Stimulated activated CD4-positive, alpha-beta T cell treated with anti-CD3 and anti-CD28 coated beads, TNF-alpha, amount 100 ng/mL, for 4 hours (primary cell): ENCODE measurements at places on chromosomes 2 and 18.

DNA sequence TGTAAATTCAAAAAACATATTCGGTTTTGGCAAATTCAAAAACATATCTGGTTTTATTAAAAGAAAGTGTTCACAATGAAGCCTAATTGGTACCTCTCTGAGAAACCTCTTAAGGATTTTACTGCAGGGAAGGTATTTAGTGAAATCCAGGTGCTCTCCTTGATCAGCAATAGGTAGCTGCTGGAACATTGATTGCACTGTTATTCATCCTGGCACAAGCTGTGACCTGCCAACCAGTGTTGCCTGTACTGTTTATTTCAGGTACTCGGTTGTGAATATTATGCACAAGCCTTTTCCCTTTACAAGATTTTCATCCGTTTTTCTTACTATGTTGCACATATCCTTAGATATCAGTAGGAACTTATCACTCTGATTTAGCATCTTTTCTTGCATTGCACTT is 155.8 kb upstream of the ZEB2 start:
- DNase-seq: no peak

DNA sequence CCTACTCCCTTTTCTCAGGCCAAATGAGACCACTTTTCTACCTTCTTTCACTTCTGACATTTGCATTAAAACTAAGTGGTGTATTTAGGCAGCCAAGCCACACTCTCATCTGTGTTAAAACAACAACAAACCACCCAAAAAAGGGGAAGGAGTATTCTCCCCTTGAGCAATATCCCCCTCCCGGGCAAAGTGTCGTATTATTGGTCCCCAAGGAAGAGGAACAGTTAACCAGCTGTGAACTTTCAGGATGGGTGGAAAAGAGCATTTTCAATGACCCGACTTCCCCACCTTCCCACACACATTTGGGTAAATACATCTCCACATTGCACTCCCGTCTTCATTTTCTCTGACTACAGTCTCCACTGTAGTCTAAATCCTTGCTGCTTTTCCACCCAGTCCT is 44.3 kb downstream of the FEZ2 start:
- DNase-seq: no peak

DNA sequence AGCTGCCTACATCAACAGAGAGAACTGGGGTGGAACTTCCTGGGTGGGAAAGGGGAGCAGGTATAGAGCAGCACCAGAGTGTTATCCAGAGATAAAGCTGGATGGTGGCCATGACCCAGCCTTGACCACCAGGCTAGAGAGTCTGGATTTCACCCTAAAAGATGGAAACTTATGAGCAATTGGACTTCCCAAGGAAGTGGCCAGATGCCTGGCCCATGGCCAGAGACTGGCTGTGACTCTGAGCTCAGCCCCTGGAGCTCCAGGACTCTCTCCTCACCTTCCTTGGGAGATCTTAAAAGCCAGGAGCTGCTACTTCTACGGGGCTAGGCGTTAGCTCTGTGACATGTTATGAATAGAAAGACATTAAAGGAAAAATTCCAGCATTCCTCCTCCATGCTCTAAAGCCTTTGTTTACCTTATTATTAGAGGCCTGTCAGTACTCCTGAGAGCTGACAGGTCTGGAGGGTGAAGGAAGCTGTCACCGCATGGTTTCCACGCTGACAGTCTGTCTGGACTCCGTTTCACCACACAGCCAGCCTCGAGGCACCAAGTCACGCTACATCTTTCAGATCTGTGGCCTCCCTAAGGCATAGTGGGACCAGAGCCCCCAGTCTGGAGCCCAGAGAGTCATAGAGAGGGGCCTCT is 260.0 kb upstream of the SIX2 start:
- no peak for DNase-seq

- no peak for DNase-seq
These were observed 25.0 kb upstream of the RNF103 start for GRCh38 chr2:86648681-86649080.

GRCh38 chr2:26575836-26576564 is 65.2 kb downstream of the CIB4 start:
- DNase-seq: no peak

DNA sequence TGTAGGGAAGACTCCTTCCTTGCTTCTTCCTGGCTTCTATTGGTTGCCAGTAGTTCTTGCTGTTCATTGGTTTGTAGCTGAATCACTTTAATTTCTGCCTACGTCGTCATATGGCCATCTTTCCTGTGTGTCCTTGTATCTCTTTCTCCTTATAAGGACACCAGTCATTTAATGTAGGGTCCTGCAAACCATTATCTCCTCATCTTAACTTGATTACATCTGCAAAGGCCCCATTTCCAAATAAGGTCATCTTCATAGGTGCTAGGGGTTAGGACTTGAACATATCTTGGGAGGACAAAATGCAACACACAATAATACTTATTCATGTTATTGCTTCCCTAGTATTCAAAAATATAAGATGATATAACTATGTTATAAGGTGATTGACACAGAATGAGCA is 95.5 kb upstream of the TTC27 start:
- no peak for DNase-seq

- DNase-seq: no peak
These were observed 18.1 kb upstream of the MGAT4A start for GRCh38 chr2:98749066-98749450.

GRCh38 chr18:12474146-12474545 is 66.4 kb downstream of the PRELID3A start:
- no peak for DNase-seq

DNA sequence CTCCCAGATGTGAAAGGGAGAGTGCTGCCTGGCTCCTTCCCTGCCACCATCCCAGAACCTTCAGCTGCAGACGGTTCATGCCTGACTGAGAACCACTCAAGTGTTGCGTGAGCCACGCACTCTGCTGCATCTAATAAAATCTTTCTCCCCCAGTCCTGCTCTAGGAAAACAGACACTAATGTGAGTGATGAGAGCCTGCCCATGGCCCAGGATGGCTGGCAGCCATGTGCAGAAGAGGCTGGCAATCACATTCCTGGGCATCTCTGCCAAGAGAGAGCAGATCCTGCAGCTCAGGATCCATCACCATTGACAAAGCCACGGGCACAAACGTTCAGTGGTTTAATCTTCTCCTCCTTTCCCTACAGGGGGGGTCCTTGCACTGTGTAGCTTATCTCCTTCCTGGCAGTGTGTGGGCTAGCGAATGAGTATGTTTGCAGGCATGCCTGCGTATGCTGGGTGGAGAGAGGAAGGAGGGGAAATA is 477.5 kb downstream of the SLC4A3 start:
- DNase-seq: no peak

DNA sequence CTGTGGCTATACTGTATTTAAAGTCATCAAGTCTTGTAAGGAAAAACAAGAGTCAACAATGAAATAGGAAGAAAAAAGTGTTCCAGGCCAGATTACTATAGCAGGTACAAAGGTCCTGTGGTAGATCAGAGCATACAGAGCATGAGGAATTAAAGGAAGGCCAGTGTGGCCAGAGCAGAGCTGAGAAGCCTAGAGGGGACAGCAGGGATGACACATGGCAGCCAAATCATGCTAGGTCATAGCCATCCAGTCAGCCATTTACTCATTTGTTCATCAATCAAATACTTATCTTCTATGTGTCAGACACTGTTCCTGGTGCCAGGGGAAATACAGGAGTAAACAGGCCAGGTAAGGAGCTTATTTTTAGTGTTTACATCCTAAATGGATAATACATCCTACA is 24.3 kb downstream of the ADD2 start:
- DNase-seq: no peak

DNA sequence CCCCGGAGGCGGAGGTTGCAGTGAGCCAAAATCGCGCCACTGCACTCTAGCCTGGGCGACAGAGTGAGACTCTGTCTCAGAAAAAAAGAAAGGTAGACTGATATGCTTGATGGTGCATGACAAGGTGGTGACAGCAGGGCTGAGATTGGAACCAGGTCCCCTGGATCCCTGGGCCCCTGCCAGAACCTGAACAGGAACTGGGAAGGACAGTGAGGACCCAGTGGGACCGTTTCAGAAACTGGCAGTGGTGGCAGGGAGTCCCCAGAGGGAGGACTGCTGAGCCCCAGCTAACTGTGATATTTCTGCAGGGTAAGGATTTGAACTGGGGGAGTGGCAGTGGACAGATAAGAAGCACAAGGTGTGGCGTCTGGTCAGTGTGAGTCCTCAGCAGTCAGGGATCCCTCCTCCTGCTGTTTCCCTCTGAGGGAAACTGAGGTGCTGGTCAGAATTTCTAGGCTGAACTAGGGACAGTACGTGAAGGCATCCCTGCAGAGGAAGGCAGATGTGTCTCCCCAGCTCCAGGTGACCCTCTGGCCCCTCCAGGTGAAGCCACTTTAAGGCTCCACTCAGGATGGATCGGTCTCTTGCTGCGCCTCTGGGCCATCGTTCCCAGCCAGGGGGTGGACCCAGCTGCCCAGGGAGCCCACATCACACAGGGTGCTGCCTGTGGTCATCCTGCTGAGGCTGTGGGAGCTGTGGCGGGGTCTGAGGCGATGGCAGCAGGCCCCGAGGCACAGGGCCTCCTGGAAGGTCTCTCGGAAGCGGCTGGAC is 5.6 kb downstream of the NMUR1 start:
- no peak for DNase-seq

DNA sequence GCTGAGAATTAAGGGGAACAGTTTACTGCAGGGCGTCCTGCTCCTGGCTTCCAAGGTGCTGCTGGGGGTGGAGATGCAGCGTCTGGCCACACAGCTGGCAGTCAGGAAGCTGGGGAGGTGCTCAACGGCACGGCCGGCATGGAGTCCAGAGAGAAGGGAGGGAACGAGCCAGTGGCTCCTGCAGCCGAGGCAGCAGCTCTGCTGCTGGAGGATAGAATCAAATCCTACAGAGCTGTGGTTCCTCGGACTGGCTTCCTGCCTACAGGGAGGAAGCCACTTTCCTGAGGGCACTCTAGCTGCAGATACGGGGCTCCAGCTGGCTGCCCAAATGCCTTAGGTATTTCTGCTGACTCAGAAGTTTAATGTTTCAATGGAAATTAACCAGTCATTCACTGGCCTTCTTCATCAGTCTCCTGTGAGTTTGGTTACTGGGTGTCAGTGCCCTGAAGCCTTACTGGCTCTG is 266.3 kb downstream of the TWIST2 start:
- no peak for DNase-seq

- no peak for DNase-seq
These were observed 6.2 kb downstream of the STK39 start for GRCh38 chr2:168241208-168241607.

GRCh38 chr2:236400594-236401360 is 136.6 kb upstream of the ASB18 start:
- DNase-seq: no peak

DNA sequence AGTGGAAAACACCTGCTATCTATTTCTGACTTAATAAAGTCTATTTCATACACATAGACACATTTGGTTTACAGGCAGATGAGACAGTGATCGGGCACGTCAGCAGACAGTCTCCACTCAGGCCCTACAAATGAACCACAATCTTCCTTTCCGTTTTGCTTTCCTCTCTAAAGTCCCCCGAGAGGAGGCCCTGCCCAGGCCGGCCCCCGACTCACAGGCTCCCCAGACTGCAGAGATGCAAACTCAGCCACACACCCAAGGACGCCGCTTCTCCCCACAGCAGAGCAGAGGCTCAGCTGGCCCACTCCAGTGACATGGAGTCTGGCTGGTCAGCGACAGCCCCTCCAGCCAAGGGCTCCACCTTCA is 9.3 kb upstream of the MTERF4 start:
- no peak for DNase-seq

GRCh38 chr2:101223814-101224231 is 28.9 kb upstream of the CNOT11 start:
- DNase-seq: no peak

- no peak for DNase-seq
These were observed 43.9 kb downstream of the KDM3A start for GRCh38 chr2:86485103-86485502.

DNA sequence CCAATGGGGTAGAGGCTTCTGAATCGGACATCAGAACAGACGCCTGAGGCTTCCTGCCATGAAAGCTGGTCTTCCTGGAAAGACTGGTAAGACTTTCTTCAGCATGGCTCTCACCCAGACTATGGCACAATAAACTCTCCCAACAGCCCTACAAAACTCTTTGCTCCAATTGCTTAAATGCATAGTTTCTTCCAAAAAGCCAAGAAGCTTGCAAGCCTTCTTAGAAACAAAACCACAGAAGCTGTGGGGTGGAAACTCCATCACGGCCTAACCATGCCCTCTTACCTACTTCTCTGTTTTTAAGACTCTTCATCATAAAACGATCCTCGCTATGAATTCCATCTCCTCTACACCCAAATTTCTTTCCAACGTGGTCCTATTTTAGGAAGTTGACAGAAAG is 48.2 kb downstream of the PAX8 start:
- DNase-seq: no peak

DNA sequence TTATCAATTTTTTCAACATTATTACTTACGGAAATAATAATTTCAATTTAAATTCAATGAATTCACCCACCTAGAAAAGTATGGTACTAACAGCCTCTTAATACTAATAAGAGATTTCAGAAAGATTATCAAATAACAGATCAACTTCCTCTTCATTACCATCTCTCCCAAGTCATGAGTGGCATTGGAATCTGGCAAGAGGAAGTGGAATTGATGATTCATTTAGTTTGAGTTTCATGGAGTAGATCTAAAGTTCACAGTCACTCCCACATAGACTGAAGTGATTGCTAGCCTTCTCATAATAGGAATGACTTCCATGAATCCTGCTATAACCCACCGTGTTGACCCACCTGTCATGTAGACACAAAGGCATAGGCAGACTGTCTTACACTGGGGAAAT is 77.7 kb upstream of the WDR75 start:
- no peak for DNase-seq

DNA sequence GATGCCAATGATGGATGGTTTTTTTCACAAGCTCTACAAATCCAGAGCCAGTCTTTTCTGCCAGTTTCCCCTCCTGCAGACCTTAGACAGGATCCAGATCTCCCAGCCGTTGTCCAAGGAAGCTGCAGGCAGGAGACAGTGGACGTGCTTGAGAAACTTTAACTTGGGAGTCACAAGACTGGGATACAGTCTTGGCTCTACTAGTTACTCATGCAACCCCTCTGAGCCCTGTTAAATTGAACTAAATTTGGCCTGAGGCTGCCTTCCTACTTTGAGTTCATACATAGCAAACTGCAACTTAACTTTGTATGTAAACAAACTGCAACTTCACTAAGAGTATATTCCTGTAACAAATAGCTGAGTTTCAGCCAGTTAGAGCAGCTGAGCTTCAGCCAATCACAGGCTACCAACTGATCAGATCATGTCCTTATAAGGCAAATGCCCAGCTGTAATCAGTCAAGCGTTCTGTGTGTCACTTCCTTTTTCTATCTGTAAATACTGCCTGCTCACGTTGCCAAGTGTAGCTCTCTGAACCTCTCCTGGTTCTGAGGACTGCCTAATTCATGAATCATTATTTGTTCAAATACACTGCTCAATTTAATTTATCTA is 140.9 kb downstream of the CAPN13 start:
- DNase-seq: no peak

GRCh38 chr2:121368836-121369235 is 83.8 kb upstream of the TFCP2L1 start:
- DNase-seq: no peak
